ENCODE measurements at places on chromosomes 5 and 9.
A peak's percentile ranks its signal among the peaks of the same experiment; 100 is the strongest.

DNA sequence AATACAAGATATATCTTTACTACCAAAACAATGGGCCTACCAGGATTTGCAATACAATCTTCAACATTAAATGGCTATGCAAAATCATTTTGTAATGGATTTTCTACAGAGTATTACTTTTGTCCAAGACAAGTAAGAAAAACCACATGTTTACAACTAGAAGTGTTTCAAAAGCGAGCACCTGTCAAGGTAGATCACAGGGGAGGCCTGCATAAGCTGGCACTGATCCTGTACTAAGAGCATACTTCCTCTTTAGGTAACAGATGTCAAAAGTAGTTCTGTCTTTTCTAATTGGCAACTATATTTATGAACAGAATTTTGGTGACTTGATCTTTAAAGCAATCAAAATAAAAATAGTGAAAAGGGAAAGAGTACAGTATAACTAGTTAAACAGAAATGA lies 249.0 kb downstream of the MLLT3 start:
- no peak for DNase-seq

DNA sequence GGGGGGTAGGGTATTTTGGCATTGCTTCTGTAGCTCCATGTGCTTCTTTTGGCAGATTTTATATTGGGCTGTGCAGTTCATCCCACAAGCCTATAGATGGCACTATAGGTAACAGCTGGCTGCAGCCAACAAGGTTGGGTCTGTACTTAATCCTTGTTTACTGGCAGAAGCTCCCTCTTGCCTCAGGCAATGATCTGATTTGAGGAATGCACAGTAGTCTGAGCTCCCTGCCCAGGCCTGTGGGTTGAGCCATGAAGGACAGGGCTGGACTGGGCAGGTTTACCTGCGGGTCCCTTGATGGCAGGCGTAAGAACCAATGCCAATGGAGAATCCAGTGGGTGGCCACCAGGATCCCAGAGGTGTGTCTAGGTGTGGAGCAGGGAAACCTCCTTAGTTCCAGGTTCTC lies 11.7 kb upstream of the OR1J2 start:
- no peak for DNase-seq

GRCh38 chr5:110354915-110355644 lies 371.4 kb downstream of the TMEM232 start:
- no peak for DNase-seq

DNA sequence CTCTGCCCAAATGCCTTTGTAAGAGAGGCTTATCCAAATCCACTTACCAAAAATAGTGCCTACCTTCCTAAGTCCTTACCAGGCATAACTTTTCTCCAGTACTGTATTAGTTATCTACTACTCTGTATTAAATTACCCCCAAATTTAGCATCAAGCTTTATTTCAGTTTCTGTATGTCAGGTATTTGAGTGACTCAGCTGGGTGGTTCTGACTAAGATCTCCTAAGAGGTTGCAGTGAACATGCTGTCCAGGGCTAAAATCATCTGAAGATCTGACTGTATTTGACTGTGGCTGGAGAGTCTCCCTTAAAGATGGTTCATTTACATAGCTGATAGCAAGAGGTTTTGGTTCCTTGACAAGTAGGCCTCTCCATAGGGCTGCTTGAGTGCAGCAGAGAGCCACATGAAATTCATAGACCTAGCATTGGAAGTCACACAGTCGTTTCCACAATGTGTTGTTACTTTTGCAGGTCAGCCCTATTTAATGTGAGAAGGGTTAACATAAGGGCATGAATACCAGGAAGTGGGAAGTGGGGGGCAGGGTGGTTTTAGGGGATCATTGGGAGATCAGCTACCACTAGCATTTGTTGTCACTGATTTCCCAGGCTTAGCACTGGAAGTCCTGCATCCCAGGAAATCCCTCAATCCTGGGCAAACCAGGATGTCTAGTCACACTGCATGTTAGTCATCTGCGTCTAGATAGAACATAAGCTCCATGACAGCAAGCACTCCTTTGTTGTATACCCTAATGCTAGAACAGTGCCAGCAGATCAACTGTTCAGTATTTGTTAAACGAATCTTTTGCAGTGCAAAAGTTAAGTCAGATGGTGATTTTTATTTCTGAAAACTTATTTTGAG lies 2.0 kb upstream of the ZNF622 start:
- DNase-seq = peak; percentile 57

- no peak for DNase-seq
Observed at GRCh38 chr9:126615245-126615790, 1.6 kb downstream of the LMX1B start.

DNA sequence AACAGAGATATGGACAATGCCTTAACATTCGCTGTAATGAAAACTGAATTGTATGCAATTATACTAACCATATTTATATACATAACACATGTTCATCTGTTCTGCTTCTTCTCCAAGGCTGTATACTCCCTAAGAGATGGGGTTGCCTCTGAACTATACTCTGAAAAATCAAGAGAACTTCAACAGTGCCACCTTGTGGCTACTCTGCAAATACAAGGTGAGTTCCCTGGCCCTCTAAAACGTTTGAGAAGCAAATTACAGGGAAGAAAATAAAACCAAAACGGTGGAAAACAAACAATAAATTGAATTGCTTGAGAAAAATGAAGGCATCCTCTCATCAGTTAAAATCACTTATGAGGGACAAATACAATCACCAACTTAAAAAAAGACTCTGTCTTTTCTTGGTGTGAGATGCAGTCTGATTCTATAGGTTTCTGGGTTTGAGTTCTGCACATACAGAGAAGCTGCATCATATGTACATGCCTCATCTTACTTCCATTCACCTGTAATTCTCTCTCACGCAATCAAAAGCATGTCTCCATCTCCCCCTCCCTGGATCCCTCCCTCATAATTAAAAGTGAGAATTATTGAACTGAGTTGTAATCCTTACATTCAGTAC lies 98.6 kb downstream of the FBXW11 start:
- DNase-seq = no peak

GRCh38 chr5:175354964-175355363 lies 89.0 kb downstream of the DRD1 start:
- no peak for DNase-seq

- DNase-seq = no peak
Observed at GRCh38 chr9:70529377-70529776, 114.9 kb upstream of the KLF9 start.

GRCh38 chr9:134297576-134297975 lies 28.7 kb upstream of the RXRA start:
- no peak for DNase-seq

DNA sequence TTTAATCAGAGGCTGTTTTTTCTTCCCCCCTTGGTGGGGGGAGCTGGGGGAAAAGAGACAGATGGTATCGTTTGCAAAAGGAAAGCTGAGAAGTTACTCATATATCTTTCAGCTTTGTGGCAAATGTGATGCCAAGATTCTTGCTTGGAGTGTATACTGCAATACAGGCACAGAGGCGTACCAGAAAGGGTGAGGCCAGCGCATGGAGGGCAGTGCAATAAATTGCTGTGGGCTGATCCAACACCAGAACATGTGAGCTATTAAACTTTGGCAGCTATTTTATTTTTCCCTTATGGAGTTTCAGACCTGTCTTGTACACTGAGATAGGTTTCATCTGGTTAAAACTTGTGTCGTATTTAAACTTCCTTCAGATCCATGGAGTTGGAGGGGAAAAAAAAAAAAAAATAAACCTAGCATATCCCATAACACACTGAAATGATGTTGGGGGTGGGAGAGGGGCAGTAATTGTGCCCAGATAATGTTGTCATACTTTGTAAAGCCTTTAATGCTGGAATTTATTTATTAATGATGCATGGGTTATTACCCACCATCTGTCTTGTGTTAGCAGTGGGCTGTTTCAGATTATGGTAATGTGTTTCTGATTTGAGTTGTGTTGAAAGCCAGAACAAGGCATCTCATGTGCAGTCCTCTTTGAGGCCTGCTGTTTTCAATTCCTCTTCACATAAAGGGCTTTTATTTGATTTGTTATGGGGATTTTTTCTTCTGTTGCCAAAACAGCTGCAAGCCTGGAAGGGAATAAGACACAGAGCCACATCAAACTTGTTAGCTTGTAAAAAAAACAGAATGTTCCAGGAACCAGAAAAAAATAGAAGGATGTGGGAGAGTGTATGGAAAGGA lies 891.3 kb downstream of the TLE1 start:
- no peak for DNase-seq

- no peak for DNase-seq
Observed at GRCh38 chr5:68216245-68217046, 890 bp downstream of the PIK3R1 start.

Data from GM12878 (cell line).